Myocyte (in vitro differentiated cells): ENCODE measurements at places on chromosomes 16 and 17. TPM values are rescaled to one million over a fixed set of nuclear protein-coding genes. Genes with fewer than 3 reads are reported as not detected.

GRCh38 chr17:64081802-64082799 lies 47.8 kb downstream of the ERN1 start:
- DNase-seq: peak; percentile 11

Gene RDM1
- total RNA-seq: not detected in 2 replicates

- peak; percentile 5 for DNase-seq
Observed at GRCh38 chr16:47162670-47163420, 19.1 kb upstream of the NETO2 start.

- DNase-seq: no peak
Observed at GRCh38 chr16:72384651-72385050, 212.7 kb upstream of the PMFBP1 start.

GRCh38 chr16:77767211-77767610 lies 21.2 kb upstream of the VAT1L start:
- no peak for DNase-seq

Gene ESRP2
- total RNA-seq: 0.11 TPM in 1 of 2 replicates, not detected in the other

DNA sequence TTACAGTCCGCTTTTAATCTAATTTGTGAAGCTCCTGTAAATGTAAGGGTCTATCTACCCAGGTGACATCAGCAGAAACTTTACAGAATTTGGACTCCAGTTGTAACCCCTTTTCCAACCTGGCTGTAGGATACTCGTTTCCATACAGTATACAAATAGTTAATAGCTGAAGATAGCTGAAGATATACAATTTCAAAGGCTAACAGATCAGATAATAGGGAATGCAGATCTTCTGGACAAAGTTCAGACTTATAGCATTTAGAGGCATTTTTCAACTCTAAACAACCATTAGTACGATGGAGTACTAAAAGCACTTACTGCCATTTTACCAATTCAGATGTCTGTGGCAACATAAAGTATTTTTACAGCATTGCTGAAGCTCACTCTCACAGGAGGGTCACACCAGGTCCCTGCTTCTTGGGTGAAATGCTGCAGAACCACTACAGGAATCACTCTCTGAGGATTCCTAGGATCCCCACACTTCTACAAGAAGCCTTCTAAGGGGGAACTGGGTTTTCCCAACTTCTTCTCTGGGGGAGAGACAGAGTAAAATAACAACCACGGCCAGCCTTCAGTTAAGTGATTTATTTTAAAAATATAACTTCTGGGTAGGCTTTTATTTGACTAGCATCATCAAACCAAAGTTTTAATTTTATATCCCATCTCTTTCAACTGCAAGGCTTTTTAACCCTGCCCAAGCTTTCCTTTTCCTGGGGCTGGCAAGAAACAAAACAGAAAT lies 2.9 kb downstream of the VEZF1 start:
- no peak for DNase-seq

DNA sequence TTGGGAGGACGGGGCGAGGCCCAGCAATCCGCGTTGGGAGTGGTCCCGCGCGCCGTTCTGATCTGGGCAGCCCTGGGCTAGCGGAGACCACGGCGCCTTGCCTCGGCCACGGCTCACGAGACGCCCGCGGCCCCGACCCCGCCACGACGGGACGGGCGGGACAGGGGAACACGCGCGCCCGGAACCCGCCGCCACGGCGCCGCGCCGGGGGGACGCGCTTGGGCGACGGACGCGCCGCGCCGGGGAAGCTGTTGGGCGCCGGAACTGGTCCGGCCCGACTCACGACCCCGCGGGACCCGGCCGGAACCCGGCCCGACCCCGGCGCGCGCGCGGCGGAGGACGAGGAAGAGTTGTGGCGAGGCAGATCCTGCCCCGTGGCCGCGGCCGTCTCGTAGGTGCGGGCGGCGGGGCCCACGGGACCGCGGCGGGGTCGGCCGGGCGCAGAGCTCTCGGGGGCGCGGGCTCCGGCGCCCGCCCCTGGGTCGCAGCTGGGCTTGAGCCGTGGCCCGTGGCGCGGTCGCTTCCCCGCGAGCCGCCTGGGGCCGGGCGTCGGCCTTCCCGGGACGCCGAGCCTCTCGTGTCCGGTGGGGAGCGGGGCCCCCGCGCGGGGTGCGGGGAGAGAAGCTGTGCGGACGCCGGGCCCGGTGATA lies at the start of gene ACSF3:
ACSF3 (plus strand) TSS at position 251 of the 650 bp plus-strand sequence. CDS start 6,830 bp downstream, outside the sequence.
- peak; percentile 59 for DNase-seq

Gene PMP22
- 31.3 and 32.8 TPM in 2 replicates for total RNA-seq

DNA sequence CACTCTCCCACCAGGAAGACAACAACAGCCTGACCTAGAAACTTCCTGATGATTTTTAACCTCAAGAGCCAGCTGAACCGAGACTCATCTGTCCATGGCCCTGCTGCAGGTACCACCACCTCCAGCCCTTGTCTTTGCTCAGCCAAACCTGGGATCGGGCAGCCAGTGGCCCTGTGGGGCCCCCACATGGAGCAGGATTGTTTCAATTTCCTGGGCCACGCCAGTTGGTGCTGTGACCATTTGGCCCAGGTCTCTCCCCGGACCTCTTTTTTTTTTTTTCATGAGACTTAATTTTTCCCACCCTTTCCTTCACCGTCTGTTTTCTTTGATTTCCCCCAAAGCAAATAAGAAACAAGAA lies 8.3 kb upstream of the HOXB2 start:
- no peak for DNase-seq

- no peak for DNase-seq
Observed at GRCh38 chr17:14057591-14057990, 11.7 kb upstream of the COX10 start.

DNA sequence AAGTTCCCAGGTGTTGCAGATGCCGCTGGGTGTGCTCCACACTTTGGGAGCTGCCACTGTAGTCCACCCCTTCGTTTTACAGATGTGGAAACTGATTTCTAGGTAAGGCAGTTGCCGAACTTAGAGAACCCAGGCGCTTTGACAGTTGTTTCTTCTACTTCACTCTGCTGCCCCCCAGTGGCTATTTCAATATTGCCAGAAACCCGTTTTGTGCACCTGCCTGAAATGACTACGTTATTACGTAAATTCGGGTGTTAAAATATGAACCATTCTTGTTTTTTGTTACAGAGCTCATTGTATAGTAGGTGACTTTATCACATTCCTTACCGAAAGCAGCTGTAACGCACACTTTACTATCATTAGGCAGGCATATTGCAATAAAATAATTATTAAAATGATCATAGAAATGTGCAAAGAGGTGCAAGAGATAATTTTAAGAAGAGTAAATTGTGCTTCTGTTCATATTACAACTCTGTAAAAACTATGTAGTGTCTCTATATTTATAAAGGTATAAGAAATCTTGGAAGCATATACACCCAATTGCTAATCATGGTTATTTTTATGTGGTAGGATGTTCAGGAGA lies 44.9 kb downstream of the OTOA start:
- peak; percentile 68 for DNase-seq

GRCh38 chr17:15092762-15093161 lies 172.4 kb downstream of the PMP22 start:
- DNase-seq: no peak

Gene OR2C1
- total RNA-seq: 0.88 TPM in 1 of 2 replicates, not detected in the other
